Left renal cortex interstitium (tissue), 4 donors: ENCODE measurements at places on chromosomes 1 and 21.

DNA sequence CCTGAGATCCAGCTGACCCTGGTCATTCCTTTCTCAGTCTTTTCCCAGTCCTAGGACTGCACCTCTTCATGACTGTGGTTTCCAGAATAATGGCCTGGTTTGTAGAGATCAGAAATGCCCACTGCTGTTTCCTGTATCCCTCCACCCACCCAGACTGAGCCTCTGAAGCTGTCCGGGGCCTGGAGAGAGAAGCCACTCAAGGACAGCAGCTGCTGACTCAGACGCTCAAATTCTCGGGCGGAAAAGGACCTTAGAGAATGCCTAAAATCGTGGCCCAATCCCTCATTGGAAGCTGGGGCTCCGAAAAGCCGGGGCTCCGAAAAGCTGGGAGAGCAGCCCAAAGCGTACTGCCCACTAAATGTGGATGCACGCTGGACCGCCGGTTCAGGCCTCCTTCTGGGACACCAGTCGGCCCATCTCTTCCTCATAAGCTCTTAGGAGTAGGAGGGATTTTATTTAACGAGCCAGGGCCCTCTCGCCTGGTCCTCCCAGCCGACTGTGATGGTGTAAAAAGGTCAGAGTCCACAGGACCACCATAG, 7.8 kb upstream of the GPR61 start:
- no peak for DNase-seq

DNA sequence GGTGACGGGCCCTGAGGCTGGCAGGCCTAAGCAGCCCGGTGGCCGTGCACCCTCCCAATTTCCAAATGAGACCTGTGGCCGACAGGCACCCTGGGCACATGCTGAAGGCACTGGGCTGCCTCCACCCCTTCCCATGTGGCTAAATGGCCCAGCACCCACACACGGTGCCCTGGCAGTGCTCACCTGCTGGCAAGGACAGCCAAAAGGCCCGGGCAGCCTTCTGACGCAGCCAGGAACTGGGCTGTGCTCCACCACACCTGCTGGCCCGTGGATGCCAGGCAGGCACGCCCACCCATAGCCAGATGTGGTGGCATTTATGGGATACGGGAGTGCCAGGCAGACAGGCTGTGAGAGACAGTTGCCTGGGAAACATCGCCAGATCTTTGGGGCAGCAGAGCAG, 4.0 kb upstream of the FAAP20 start:
- no peak for DNase-seq

GRCh38 chr1:3283849-3284248, 170.6 kb upstream of the ARHGEF16 start:
- DNase-seq: no peak

- no peak for DNase-seq
Observed at GRCh38 chr1:200610846-200611245, 9.7 kb downstream of the KIF14 start.

GRCh38 chr1:62717483-62717882, 29.3 kb upstream of the DOCK7 start:
- DNase-seq: no peak

- DNase-seq: no peak
Observed at GRCh38 chr1:207950750-207951149, 39.8 kb upstream of the CD34 start.

DNA sequence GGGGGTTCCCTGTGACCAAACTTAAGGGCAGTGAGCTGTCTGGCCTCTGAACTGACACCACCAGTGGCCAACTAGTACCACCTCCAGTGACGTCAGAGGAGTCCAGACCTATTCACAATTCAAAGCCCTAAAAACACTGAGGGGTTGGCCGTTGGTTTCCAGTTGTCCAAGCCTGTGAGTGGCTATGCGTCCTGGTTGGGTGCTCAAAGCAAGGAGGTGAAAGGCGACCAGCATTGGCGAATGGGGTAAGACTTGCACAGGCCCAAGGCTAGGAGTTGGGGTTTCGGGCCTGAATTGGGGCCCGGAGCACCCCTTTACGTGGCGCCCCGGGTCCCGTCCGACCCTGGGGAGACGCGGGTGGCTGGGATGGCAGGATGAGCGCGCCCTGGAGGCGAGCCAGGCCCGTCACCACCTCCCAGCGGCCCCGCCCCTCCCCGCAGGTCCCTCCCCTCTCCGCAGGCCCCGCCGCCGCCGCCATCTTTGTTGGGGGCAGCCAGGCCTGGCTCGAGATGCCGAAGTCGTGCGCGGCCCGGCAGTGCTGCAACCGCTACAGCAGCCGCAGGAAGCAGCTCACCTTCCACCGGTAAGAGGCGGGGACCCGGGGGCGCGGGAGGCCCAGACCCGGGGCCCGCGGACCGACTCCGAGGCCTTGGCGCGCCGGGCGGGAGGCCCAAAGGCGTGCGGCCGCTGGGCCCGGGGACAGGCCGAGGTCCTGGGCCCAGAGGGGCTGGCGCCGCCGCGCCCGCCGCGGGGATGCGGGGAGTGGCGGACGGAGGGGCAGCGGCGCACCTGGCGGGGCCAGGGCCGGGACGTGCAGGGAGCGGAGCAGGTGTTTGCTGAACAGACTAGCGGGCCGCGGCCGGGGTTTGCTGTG, at the start of gene THAP3:
Gene THAP3 (plus strand): TSS at position 159 of the 874 bp plus-strand sequence. CDS start 351 bp downstream, at position 510.
- DNase-seq: no peak
